ENCODE measurements at places on chromosomes 2 and 18. TPM values are rescaled to one million over a fixed set of nuclear protein-coding genes. Genes with fewer than 3 reads are reported as not detected.

The VSNL1 gene
- not detected for total RNA-seq

The PUS10 gene
- total RNA-seq, result 1.3 TPM

The SERPINB4 gene
- not detected for total RNA-seq

The THAP4 gene
- 115 TPM for total RNA-seq

The DYSF gene
- not detected for total RNA-seq

The ARHGAP28 gene
- total RNA-seq, result not detected

The SPHKAP gene
- total RNA-seq, result not detected

The ADRA2B gene
- total RNA-seq, result 0.46 TPM

The METAP1D gene
- 6.2 TPM for total RNA-seq

The PSMD1 gene
- 72.0 TPM for total RNA-seq

The ALPG gene
- total RNA-seq, result not detected
